Thoracic aorta (tissue), 2 donors: ENCODE measurements at places on chromosomes 6 and 20. TPM values are rescaled to one million over a fixed set of nuclear protein-coding genes. Genes with fewer than 3 reads are reported as not detected.

The CALHM5 gene
- total RNA-seq = 16.7 TPM

- DNase-seq = no peak
- H3K27ac ChIP-seq = no peak overlapping the region
- no peaks in the 10 kb centered on the region for H3K36me3 ChIP-seq
- no peaks in the 10 kb centered on the region for H3K27me3 ChIP-seq
- no peak overlapping the region for H3K4me3 ChIP-seq
Observed at GRCh38 chr6:48255094-48255493, 144.1 kb upstream of the PTCHD4 start.

DNA sequence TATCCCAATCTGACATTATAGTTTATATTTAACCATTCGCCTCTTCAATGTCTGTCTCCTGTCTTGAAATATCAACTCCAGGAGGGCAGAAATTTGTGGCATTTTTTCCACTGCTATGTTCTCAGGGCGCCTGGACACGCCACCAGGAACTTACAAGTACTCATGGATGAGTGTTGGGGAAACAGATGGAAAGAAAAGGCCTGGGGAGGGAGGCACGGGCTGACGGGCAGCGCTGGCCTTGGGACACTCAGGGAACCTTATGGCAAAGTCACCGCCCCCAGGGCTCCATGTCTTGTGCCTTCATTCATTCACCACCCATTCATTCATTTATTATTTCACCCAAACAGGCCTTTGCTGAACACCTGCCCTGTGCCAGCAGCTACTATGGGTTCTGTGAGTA, 222.9 kb downstream of the PREX1 start:
- no peaks in the 10 kb centered on the region for H3K27me3 ChIP-seq
- H3K4me1 ChIP-seq = no peaks in the 10 kb centered on the region
- H3K27ac ChIP-seq = no peak overlapping the region
- H3K4me3 ChIP-seq = no peak overlapping the region
- no peaks in the 10 kb centered on the region for H3K36me3 ChIP-seq
- no peak for DNase-seq

GRCh38 chr6:89409461-89410035, 2.5 kb downstream of the RRAGD start:
- no peaks in the 10 kb centered on the region for H3K36me3 ChIP-seq
- no peak overlapping the region for H3K4me3 ChIP-seq
- H3K4me1 ChIP-seq = peaks cover 7% of the 10 kb centered on the region
- H3K27me3 ChIP-seq = no peaks in the 10 kb centered on the region

GRCh38 chr6:120805276-120805675, 529.0 kb downstream of the TBC1D32 start:
- no peaks in the 10 kb centered on the region for H3K36me3 ChIP-seq
- H3K27me3 ChIP-seq = no peaks in the 10 kb centered on the region
- H3K27ac ChIP-seq = no peak overlapping the region
- no peak for DNase-seq
- no peaks in the 10 kb centered on the region for H3K4me1 ChIP-seq
- no peak overlapping the region for H3K4me3 ChIP-seq
